ENCODE measurements at places on chromosomes 7 and 10.

- DNase-seq = peak; percentile 47
Observed at GRCh38 chr7:77501192-77501515, 35.9 kb upstream of the PTPN12 start.

DNA sequence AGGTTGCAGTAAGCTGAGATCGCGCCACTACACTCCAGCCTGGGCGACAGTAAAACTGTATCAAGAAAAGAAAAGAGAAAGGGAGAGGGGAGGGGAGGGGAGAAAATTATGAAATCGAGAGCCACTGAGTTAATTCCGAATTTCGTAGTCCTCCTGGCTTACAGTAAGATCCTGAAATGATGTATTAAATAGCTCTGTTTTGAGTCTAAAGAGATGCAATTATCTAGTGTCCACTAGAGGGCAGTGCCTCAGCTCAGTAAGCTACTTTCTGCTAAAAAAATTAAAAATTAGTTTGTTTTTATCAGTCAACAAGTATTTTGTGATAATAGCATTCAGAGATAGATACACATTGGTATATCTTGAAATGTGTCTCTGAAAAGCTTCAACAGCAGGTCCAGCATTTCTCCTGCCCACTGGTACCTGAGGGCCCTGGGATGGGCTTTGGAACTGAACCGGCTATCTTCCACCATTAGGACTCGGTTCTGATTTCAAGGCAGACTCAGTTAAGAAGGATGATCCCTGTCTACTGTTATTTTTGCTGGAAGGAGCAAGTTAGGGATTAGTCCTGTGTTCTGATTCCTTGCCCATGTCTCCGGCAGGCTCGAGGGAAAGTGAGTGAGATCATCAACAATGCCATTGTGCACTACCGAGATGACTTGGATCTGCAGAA lies 19.5 kb downstream of the TSPAN33 start:
- peak; percentile 53 for DNase-seq

DNA sequence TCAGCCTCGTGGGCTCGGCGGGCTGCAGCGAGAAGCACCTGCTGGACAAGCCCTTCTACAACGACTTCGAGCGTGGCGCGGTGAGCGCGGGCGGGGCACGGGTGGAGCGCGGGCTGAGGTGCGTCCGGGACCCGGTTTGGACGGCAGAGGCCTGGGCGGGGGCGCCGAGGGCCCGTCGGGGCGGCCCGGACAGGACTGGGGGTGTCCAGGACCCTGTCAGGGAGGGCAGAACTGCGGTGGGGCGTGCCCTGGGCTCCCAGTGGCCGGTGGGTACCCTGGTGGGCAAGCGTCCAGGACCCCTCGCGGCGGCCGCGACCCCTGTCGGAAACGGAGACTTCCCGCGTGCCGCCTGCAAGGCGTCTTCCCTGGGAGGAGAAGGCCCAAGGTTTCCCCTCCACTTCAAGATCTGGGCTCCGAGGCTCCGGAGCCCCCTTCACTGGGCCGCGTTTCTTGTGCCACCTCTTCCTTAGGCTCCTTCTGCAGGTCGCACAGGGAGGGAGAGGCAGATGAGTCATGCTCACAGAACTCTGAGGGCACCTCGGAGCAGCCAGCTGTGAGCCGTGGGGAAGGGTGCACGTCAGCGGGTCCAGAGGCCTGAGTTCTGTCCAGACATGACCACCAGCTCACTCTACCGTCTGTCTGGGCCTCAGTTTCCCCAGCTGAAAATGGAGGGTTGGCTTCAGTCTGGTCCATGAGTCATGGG lies 485 bp downstream of the ALOX5 start:
- DNase-seq = no peak

- no peak for DNase-seq
Observed at GRCh38 chr7:93030605-93031225, 87.1 kb downstream of the SAMD9 start.

DNA sequence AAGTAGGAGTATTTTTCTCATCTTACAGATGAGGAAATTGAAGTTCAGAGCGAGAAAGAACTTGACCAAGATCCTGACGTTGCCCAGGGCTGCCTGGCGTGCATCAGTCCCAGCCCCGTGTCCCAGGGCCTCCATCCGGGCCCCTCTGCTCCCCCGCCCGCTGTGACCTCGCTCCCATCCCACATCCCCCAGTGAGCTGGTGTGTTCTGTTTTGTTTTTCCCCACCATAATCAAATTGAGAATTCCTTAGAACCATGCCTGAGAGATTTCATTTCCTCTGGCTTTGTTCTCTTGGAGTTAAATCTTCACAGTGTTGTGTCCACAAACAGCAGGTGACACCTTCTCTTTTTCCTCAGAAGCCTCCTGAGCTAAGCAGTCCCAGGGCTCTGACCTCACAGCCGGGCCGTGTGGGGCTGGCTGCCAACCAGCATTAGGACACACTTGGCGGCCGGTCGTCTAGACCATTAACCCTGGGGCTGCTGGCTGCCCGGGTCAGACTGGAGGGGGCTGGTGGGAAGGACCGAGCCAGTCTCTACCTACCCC lies 44.3 kb downstream of the PFKP start:
- DNase-seq = no peak

DNA sequence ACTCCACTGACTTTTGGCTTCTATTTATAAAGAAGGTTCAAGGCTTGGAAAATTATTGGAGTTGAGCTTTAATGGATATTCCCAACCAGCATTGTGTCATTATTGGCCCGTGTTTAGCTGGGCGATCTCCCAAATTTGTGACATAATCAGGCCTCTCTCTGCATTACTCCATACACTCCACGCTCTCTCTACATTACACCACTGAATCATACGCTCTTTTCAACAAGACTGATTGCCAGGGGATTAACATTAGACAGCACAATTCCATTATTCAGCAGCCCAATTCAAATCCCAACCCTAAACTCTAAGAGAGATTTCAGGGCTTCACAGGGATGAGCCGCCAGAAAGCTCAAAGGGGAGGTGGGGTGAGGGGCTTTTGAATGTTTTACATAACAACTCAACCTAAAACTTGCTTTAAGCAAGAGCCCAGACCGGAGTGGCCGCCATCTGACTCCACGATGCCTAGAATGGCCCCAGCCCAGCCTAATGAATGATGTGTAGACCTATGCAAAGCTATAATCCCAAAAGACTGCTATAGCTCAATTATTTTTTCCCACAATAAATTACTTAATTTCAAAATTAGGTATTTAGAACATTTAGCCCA lies 61.8 kb downstream of the FGFR2 start:
- DNase-seq = no peak

DNA sequence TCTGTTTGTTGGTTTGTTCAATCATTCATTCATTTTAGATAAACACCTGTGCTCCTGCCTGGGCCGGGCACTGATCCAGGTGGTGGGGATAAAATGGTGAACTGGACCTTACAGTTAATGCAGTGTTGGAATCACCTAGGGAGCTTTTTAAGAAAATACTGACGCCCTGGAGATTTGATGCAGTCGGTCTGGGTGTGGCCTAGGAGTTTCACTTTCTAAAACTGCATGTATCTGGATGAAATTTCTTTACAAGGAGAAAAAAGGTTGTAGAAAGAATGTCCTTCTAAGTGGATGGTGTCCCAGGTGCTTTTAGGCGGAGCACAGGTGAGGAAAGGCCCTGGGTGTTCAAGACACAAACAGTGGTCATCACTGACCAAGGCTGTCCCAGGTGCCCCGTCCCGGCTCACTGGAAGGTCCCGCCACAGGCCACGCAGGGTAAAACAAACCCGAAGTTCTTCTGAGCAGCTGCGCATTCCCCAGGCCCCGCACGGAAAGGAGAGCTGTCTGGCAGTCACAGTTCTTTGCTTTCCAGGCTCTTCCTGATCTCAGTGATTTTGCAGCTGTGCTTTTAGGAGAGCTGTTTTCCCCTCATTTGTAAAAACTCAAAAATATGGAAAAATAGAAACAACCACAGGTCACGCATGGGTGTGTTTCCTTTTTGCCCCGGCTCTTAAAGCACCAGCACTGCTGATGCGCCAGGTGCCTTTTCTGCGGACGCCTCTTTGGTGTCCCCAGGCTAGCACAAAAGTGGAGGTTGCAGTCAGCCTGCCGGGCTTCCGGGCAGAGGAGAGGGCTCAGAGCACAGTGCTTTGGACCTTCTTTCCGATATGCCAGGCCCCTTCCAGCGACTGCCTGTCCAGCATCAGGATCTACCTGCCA lies 161.9 kb downstream of the GRK5 start:
- peak; percentile 38 for DNase-seq

- no peak for DNase-seq
Observed at GRCh38 chr10:61882621-61883370, 18.7 kb upstream of the ARID5B start.

GRCh38 chr7:112336936-112337576 lies 113.2 kb upstream of the IFRD1 start:
- no peak for DNase-seq

GRCh38 chr10:97886286-97886685 lies 36.6 kb downstream of the GOLGA7B start:
- DNase-seq = no peak

- no peak for DNase-seq
Observed at GRCh38 chr10:75038335-75038734, 73.1 kb upstream of the SAMD8 start.

- peak; percentile 1 for DNase-seq
Observed at GRCh38 chr7:26534649-26535482, 243.2 kb downstream of the SNX10 start.

- DNase-seq = no peak
Observed at GRCh38 chr7:122463631-122464030, 159.1 kb upstream of the FEZF1 start.

DNA sequence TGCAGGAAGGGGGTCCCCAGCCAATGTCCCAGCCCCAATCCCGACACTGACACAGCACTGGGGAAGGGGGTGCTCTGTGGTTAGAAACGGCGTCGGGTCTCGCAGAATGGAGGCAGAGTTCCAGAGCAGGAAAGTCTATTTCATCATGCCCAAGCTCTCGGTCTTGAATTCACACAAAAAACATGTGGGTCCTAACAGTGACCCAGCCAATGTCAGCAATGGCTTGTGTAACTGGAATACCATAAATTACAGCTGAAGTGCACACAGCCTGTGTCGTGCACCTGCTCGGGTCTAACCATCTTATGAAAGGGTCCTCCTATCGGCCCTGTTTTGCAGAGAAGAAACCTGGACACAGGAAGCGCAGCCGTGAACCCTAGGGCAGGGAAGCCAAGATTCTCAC lies 324.1 kb downstream of the ADARB2 start:
- DNase-seq = no peak

DNA sequence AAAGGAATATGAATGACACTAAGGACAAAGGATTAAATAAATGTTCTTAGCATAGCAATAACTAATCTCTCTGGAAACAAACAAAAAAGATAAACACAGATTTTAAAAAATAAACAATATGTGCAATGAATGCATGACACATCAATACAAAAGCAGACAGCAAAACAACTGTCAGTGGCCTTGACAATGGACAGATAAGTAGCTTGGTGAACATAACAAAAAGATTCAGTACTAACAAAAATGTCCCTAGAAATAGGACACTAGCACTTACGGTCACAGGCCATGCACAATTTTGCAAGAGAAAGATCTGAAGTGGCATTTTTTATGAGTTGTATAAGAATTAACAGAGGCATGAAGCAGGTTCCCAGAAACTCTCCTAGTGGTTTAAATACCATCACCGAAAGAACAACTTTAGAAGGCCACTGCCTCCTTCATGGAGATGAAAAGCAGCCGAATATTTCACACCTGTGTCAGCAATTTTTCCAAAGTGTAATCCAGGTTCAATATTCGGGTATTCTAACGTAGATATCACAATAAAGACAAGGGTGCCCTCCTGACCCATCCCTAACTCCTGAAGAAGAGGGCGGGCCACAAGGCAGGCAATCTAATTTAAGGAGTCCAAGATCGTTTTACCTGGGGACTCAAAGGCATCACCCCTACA lies 231.3 kb upstream of the MKLN1 start:
- no peak for DNase-seq

DNA sequence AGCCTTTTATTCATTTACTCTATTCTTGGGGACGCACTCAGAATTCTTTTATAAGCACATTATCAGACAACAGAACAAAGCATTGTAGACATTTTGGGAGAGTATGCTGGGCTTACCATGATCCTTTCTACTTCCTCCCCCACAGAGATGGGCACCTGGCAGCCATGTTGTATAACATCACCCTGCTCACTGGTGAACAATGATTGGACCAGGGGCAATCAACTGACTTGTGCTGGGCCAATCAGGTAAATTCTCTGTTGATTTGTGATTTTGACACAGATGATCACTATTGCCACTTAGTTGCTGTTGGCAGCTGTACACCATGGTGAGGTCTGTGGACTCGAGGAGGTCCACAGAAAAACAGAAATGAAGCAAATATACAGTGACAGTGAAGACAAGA lies 43.7 kb downstream of the WNT2 start:
- no peak for DNase-seq

GRCh38 chr10:60849217-60849616 lies 70.9 kb downstream of the CDK1 start:
- DNase-seq = no peak

DNA sequence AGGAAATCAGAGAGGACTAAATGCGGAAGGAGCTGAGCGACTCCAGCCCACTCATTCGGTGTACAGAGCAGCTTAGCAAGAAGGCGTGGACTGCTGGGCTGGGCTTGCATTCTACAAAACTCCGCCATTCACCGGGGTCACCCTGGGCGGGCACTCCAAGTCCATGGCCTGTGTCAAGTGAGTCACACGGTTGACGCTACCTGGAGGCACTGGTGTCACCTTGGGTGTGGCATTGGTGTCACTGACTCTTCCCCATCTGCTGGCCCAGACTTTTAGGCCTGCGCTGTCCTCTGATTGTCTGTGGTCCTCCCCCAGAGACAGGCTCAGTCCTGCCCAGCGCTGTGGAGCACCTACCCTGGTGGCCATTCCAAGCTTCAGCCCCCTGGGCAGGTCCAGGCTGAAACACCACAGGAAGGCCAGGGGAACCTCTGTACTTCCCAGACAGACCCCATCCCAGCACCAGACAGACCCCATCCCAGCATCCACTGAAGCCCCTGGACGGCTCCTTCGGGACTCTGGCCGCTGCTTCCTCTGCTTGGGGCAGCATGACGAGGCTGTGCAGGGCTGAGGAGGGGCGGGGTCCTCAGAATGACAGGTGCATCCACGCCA lies 30.6 kb upstream of the CNPY1 start:
- no peak for DNase-seq

DNA sequence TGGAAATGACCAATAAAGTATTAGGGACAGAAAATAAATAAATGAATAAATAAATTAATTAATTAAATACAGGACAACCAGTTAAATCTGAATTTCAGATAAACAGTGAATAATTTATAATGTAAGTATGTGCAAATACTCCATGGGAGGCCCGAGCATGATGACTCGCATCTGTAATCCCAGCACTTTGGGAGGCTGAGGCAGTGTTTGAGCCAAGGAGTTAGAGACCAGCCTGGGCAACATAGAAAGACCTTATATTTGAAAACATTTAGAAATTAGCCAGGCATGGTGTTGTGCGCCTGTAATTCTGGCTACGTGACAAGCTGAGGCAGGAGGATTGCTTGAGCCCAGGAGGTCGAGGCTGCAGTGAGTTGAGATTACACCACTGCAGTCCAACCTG lies 123.7 kb downstream of the CUL2 start:
- DNase-seq = no peak

- no peak for DNase-seq
Observed at GRCh38 chr10:33151344-33151864, 183.1 kb downstream of the NRP1 start.

GRCh38 chr7:134946260-134946659 lies 40.0 kb upstream of the AGBL3 start:
- DNase-seq = no peak

GRCh38 chr7:33511778-33512177 lies 382.4 kb downstream of the BBS9 start:
- peak; percentile 70 for DNase-seq

GRCh38 chr10:86524225-86524962 lies 2.8 kb upstream of the WAPL start:
- DNase-seq = no peak

GRCh38 chr10:73262105-73262730 lies 9.8 kb upstream of the MRPS16 start:
- no peak for DNase-seq

GRCh38 chr10:100353770-100354485 lies 6.9 kb downstream of the SCD start:
- no peak for DNase-seq

Data from dermis microvascular lymphatic vessel endothelial cell (primary cell).